ENCODE measurements at places on chromosomes 6 and 20.

GRCh38 chr6:23349521-23350147 is 776.4 kb upstream of the NRSN1 start:
- no peak for DNase-seq

DNA sequence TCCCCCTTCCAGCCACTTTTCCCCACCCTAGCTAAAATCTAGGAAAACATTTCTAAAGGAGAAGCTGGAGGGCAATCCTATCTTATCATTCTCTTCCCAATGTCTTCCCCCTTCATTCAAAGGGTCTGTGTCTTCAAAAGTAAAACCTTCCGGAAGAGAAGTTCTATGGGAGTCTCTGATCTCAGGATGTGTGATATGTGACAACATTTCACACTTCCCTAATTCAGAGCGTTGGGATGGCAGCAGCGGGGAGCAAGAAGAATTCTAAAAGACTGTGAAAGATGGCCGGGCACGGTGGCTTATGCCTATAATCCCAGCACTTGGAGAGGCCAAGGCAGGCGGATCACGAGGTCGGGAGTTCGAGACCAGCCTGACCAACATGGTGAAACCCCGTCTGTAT is 65.4 kb upstream of the AKIRIN2 start:
- no peak for DNase-seq

DNA sequence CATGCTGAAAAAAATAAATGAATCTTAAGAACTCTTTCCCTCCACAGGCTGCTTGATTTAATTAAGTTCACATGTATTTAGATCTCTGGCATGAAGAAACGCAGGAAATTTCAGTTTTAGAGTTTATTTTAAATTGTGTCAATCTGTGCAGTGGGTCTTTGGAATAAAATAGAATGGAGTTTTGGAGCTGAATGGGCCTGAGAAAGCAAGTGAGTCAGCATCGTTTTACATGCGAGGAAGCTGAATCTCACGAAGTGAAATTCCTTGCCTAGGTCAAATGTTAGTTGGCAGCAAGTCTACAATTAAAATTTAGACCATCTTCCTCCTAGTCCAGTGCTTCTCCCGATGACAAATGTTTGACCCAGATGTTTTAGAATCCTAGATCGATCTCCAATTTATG is 22.4 kb downstream of the MAP7 start:
- DNase-seq: no peak

- no peak for DNase-seq
These were observed 71.3 kb upstream of the SLC2A12 start for GRCh38 chr6:134123666-134124208.

- DNase-seq: no peak
These were observed 656.2 kb downstream of the FRK start for GRCh38 chr6:115404446-115404845.

- no peak for DNase-seq
These were observed 59.2 kb downstream of the RAB44 start for GRCh38 chr6:36756786-36757185.

DNA sequence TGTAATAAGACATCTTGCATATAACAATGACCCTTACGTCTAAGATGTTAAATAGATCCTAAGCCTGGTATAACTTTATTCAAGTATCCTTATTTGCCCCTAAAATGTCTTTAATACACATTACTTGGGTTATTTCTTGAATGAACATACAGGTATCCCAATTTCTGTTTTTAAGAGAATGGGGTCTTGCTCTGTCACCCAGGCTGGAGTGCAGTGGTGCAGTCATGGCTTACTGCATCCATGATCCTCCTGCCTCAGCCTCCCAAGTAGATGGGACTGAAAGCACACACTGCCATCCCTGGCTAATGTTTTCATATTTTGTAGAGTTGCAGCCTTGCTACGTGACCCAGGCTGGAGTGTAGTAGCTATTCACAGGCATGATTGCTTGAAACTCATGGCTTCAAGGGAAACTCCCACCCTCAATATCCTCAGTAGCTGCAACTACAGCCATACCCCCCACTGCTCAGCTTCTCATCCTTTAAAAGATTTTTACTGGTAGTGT is 10.4 kb upstream of the ZNFX1 start:
- DNase-seq: no peak

DNA sequence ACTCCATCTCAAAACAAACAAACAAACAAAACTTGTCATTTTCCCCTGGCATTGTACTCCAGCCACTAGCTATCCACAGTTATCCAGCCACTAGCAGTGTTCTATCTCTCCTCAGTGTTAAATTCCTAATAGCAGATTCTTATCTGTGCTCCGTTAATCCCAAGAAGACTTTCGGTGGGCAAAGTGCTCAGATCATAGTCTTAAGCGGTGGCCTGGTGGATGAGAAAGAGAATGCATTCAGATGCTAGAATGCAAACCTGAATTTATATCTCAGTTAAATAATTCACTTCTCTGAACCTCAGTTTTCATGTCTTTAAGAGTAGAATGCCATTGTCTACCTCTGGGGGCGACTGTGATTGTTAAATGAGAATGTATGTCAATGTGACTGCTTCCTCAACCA is 47.7 kb upstream of the KCNG1 start:
- no peak for DNase-seq

- no peak for DNase-seq
These were observed 56.2 kb downstream of the ADGRF1 start for GRCh38 chr6:46985943-46986342.

- no peak for DNase-seq
These were observed 24.6 kb downstream of the GMEB2 start for GRCh38 chr20:63602321-63602720.

- no peak for DNase-seq
These were observed 57.6 kb upstream of the FRMD1 start for GRCh38 chr6:168136622-168137021.

GRCh38 chr6:85416766-85417165 is 33.1 kb upstream of the NT5E start:
- no peak for DNase-seq

DNA sequence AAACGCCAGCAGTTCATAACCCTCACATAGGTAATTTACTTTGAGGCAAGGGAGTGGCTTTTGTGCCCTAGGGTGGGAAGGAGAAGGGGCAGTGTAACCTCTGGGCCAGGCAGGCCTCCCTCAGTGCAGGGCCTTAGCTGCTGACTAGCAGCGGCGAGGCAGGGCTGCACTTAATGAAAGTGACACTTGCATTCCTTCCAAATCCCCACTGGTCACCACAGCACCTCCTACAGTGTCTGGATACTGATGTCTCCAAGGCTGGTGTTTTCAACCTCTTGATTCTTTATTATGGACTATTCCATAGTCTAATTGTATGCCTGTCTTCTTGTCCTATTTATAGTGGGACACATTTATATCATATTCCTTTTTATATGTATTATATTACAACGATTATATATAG is 152.7 kb downstream of the LY86 start:
- no peak for DNase-seq
